ENCODE measurements at places on chromosomes 2 and 18. TPM values are rescaled to one million over a fixed set of nuclear protein-coding genes. Genes with fewer than 3 reads are reported as not detected.

DOCK10 gene
- 17.6 TPM for total RNA-seq

GAREM1 gene
- total RNA-seq: 1.9 TPM

UXS1 gene
- 36.1 TPM for total RNA-seq

STPG4 gene
- 0.09 TPM for total RNA-seq

Data from endothelial cell of coronary artery (primary cell).